Activated CD8-positive, alpha-beta T cell treated with anti-CD3 and anti-CD28 coated beads for 36 hours (primary cell): ENCODE measurements at places on chromosomes 1 and 21. TPM values are rescaled to one million over a fixed set of nuclear protein-coding genes. Genes with fewer than 3 reads are reported as not detected.

The COG2 gene
- total RNA-seq: 27.6 TPM

The NCAM2 gene
- not detected for total RNA-seq

GRCh38 chr21:40950970-40951369 lies 104.0 kb upstream of the DSCAM start:
- H3K36me3 ChIP-seq: no peaks in the 10 kb centered on the region
- no peak overlapping the region for H3K4me3 ChIP-seq
- H3K27ac ChIP-seq: no peak overlapping the region
- H3K4me1 ChIP-seq: no peaks in the 10 kb centered on the region

DNA sequence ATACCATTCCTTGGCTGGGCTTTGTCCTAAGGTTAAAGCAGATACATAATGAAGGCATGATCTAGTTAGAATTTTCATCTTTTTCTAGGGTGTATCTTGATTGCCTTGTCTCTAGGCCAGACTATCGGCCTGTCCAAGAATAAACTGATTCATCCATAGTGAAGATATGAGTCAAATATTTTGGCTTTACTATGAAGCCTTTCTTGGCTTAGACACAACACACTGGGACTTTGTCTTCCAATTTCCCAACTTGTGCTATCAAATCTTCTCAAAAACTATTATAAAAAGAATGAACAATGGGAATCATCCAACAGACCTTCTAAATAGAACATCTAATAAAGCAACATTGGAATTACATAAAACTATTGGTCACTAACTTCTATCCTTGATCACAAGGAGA lies 64.8 kb downstream of the WARS2 start:
- no peak overlapping the region for H3K27ac ChIP-seq
- no peak for DNase-seq
- no peak overlapping the region for H3K4me3 ChIP-seq
- peaks cover 40% of the 10 kb centered on the region for H3K36me3 ChIP-seq

The AKR7A3 gene
- 0.54 TPM for total RNA-seq

GRCh38 chr1:115652236-115652788 lies 10.5 kb downstream of the VANGL1 start:
- no peak overlapping the region for H3K4me3 ChIP-seq
- peaks cover 2% of the 10 kb centered on the region for H3K36me3 ChIP-seq
- H3K27me3 ChIP-seq: peaks cover 2% of the 10 kb centered on the region
- DNase-seq: no peak
- H3K27ac ChIP-seq: no peak overlapping the region
- peaks cover 11% of the 10 kb centered on the region for H3K4me1 ChIP-seq

GRCh38 chr1:219752645-219753044 lies 139.7 kb upstream of the ZC3H11B start:
- H3K4me3 ChIP-seq: no peak overlapping the region
- DNase-seq: no peak
- H3K4me1 ChIP-seq: no peaks in the 10 kb centered on the region
- H3K27me3 ChIP-seq: no peaks in the 10 kb centered on the region
- H3K27ac ChIP-seq: no peak overlapping the region

GRCh38 chr1:155861896-155862295 lies 2.5 kb downstream of the SYT11 start:
- no peak overlapping the region for H3K27ac ChIP-seq
- H3K36me3 ChIP-seq: peaks cover 2% of the 10 kb centered on the region
- H3K4me1 ChIP-seq: peaks cover 27% of the 10 kb centered on the region
- no peak for DNase-seq
